Pulmonary artery endothelial cell (primary cell): ENCODE measurements at places on chromosomes 4 and X. TPM values are rescaled to one million over a fixed set of nuclear protein-coding genes. Genes with fewer than 3 reads are reported as not detected.

The SERTM2 gene
- total RNA-seq: not detected in 2 replicates

The CUL4B gene
- total RNA-seq: 86.1 and 89.2 TPM in 2 replicates

The PPA2 gene
- total RNA-seq: 69.0 and 79.9 TPM in 2 replicates

The RBM46 gene
- total RNA-seq: not detected in 2 replicates

The DGKK gene
- total RNA-seq: under 0.01 TPM in 1 of 2 replicates, not detected in the other

The CYTL1 gene
- total RNA-seq: 34.6 and 81.9 TPM in 2 replicates

The EDNRA gene
- 0.07 TPM in 2 replicates for total RNA-seq

The PABPC4L gene
- 0.13 and 0.18 TPM in 2 replicates for total RNA-seq

The FAM13A gene
- 4.0 and 10.7 TPM in 2 replicates for total RNA-seq

GRCh38 chrX:109687903-109688302, 45.2 kb downstream of the ACSL4 start:
- no peak for DNase-seq

GRCh38 chr4:8383451-8384160, 56.9 kb downstream of the ACOX3 start:
- DNase-seq: no peak

- no peak for DNase-seq
Measured at GRCh38 chr4:142959173-142959572, 113.1 kb upstream of the INPP4B start.

DNA sequence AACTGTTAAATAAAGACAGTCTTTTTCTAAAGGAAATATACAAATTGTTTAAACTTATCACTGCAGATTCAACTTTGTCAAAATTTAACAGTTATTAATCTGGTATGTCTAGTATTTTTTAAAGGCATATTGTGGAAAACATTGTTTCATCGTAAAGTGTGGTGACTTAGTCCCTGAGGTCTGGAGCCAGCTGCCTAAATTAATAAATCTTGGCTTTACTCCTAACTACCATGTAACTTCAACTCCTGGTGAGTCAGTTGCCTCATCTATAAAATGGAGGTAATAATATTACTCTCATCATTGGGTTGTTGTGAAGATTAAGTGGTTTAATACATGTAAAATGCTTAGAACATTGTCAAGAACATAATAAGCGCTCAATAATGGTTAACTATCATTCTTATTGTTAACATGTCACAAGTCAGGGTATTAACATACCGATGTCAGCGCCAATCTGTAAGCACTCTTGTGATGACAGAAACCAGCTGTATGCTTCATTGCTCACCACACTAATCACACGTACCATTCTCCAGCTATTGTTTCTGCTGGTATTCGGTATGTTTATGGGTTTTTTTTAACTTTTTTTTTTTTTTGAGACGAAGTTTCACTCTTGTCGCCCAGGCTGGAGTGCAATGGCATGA, 14.1 kb upstream of the SMIM43 start:
- no peak for DNase-seq

- DNase-seq: no peak
Measured at GRCh38 chr4:112361181-112361791, 64.1 kb downstream of the ALPK1 start.

- no peak for DNase-seq
Measured at GRCh38 chr4:152209772-152210493, 326.0 kb downstream of the FBXW7 start.

GRCh38 chr4:15153662-15154061, 151.4 kb downstream of the CPEB2 start:
- DNase-seq: no peak

DNA sequence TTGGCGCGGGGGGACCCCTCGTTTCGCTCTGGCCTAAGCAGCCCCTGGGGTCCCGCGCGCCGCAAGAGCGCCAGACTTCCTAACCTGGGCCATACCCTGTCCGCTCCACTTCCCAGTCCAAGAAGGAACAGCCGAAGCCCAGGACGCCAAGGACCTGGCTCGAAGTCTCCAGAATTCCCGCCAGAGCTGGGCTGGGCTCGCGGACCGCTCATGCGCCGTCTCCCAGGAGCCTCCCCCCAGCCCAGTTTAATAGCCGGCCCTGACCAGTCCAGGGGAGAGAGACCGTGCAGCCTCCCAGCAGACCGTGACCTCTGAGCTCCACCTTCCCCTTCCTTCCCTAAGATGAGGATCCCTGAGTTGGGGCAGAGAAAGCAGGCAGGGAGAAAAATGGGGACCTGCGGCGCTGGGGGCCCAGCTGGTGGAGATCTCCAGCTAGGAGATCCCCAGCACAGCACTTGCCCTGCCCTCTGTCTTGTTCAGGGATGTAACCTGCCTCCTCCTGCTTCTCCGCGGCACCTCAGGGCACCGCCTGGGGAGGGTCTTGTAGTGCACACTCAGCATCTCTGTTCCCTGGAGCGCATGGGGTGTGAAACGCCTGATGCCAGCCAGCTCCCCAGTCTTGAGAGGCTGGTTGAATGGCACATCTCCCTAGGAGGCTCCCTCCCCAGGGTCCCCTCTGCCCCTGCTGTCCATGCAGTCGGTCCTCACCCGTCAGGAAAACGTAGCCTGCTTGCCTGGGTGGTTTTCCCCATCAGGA, 1.2 kb upstream of the LETM1 start:
- DNase-seq: no peak

GRCh38 chr4:20592013-20592412, 108.2 kb upstream of the PACRGL start:
- DNase-seq: no peak

- no peak for DNase-seq
Measured at GRCh38 chr4:8422786-8423185, 17.7 kb downstream of the ACOX3 start.

DNA sequence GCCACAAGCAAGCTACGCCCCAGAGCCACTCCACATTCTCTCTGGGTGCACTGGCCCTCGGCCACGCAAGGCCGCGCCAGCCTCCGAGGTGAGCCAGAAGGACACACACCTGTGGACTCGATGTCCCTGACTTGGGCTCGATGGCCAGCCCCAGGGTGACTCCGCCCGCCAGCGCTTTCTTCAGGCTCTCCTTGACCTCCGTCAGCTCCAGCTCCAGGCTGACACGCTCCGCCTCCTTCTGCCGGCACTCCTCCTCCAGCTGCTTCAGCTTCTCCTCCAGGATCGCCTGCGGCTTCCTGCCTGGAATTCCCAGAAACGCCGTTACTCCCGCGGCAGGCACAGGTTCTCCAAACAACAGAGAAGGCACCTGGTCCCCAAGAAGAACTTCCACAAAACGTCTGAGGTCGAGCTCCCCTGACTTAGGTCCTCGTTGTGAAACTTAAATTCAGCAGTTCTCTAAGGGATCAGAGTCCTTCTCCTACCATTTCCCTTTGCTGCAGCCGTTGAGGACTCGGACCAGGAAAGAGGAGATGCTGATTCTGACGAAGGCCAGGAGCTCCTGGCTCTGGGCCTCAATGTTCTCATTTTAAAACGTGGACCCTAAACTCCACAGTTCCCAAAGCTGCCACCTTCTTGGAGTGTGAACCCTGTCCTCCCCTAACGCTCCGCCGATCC, 166.8 kb downstream of the AFAP1 start:
- no peak for DNase-seq

- no peak for DNase-seq
Measured at GRCh38 chrX:152480269-152481212, 29.4 kb upstream of the GABRA3 start.

- no peak for DNase-seq
Measured at GRCh38 chr4:122632396-122633143, 11.7 kb upstream of the IL21 start.

DNA sequence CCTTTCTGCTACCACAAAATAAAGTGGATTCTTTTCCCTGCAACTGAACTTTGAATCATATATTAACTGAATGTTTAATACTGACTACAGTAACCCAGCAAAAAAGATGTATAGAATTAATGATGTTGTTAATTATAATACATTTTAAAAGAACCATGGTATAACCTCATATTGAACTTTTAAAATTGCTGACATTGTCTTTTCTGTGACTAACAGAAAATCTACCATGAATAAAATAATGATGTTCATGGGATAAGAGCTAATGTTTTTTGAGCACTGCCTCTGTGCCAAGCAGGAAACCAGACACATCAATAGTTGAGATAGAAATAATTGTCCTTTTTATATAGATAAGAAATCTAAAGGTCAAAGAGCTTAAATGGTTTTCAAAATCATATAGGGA, 691.9 kb downstream of the PDHA2 start:
- DNase-seq: no peak

DNA sequence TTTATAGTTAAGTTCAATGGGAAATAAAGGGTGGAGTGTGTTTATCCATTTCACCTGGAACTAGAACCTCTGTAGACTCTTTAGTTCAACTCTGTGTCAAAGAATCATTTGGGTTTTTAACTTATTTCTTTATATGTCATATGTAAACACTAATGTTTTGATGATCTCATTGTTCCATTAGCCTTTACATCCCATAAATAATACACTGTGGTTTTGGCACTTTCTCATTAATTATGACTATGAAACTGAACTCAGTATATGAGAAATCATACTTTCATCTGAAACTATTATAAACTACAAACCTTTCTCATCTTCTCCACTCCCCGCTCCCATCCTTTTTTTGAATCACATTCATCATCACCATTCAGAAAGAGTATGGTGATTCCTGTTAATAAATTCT, 31.0 kb downstream of the F8 start:
- DNase-seq: no peak

GRCh38 chr4:55181010-55182005, 55.9 kb upstream of the KDR start:
- DNase-seq: no peak

- no peak for DNase-seq
Measured at GRCh38 chrX:38008658-38009057, 2.3 kb downstream of the SYTL5 start.

GRCh38 chr4:99856166-99856565, 38.1 kb downstream of the LAMTOR3 start:
- no peak for DNase-seq

GRCh38 chr4:56424697-56425514, 10.5 kb downstream of the PPAT start:
- DNase-seq: no peak

DNA sequence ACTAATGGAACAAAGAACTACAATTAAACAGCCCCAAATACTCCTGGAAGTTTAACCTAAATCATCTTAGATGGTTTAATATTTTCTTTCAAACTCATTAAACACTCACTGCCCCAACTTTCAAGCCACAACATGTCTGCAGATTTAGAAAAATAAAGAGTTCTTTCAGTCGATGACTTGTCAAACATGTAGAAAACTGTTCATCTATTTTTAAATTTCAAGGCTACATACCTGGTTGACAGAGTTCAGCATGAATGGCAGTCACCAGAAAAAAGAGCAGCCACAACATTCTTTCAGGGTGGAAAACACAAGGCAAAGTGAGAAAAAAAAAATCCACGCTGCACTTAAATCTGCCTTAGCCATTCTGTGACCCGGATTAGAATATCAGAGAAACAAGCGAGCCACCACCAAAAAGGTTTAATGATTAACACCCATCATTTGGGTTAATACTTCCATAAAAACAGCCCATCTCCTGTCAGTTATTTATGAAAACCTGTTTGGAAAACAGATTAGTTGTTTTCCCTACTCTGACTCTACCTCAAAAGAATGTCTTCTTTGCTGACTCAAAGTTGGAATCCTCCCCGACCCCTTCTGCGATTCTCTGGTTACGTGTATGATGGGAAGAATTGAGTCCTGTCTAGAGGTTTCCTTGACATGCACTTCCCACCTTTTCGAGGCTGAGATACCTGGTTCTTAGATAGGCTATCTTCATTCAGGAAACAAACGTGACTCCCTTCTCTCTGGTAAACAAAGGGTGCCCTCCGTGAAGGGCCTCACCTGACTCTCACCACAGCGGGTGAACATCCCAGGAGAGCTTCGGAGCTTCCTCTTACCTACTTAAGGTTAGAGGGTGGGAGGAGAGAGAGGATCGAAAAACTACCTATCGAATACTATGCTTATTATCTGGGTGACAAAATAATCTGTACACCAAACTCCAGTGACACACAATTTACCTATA, at the start of gene CLTRN:
Gene CLTRN (minus strand): TSS at position 319 of the 958 bp plus-strand sequence. CDS start 30 bp downstream, at position 289.
- DNase-seq: no peak

GRCh38 chr4:39524161-39524957, 2.9 kb downstream of the UGDH start:
- DNase-seq: no peak

GRCh38 chrX:1914606-1915365, 299.9 kb downstream of the ASMT start:
- no peak for DNase-seq

DNA sequence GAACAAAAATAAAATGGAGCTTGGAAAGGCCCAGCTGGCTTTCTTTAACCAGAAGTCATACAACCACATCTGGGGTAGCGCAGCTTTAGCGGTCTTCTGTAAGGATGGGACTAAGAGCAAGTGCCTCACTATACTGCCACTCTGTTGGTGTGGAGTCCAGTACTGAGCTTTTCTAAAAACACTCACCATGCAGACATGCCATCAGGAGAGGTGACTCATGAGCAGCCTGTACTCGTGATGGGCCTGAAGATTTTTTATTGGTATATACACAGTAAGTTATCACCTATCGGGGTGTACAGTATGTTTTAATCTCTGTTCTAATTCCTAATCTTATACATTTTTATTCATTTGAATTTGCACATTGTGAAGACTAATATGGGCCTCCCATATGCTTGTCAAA, 9.6 kb downstream of the PPP3CA start:
- no peak for DNase-seq

DNA sequence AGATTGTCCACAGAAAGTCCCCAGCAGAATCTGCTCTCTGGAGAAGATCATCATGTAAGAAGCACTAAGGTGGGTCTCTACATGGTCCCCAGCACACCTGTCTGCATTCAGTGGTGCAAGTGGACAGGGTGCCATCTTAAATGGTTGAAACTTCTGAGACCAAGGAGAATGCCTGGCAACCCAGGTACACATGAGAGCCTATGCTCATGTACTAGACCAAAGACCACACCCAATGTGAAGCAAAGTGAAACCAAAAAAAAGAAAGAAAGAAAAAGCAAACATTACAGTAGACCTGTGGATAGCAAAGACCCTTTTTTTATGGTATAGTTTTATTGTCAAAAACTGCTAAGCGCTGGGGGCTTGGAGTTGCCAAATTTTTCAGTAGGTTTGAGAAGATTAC, 15.0 kb downstream of the CD40LG start:
- DNase-seq: no peak

GRCh38 chr4:118997601-118998000, 108.9 kb downstream of the SYNPO2 start:
- DNase-seq: no peak

DNA sequence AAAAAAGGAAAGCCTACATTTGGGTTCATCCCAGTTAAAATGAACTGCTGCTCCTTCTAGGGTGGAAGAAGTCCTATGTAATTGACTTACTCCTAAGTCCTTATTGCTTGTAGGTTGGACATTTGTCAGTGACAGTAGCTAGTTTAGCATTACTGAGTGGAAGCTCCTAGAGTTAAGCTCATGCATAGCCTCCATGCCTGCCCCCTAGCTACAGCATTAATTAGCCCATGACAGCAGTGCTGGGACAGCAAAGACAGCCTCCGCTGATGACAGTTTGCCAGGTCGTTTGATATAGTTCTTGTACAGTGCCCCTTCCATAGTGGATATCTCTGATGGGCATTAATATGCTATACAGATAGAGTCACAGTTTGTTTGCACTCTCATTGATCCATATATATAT, 18.7 kb upstream of the GALNTL6 start:
- no peak for DNase-seq
